ENCODE measurements at places on chromosomes 7 and 10.

DNA sequence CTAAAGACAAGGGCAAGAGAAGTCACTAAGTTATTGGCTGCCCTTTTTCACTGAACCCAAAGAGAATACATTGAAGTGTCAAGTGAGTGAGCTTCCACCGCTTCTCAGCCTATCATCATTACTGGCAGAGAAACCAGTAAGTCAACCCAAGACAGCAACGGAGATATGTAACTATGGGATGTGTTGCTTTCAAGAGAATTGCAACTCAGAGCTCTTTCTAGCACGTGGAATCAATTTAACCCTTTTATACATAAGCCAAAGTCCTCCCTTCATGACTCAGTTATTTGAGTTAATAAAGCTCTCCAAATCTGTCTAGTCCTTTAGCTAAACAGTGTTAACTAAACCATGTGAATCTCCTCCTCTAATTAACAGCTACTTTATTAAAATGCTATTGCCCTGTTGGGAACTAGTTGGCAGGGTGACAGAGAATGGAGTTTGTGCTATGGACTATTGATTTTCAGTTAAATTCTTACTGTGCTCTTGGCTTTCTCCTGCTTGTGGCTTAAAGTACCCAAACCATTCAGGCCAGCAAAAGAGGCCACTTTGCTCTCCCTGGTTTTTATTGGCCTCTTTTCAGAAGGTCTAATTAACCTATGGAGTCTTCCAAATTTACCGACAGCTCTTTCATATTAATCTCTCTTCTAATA lies 287.7 kb downstream of the NRG3 start:
- no peak for DNase-seq

DNA sequence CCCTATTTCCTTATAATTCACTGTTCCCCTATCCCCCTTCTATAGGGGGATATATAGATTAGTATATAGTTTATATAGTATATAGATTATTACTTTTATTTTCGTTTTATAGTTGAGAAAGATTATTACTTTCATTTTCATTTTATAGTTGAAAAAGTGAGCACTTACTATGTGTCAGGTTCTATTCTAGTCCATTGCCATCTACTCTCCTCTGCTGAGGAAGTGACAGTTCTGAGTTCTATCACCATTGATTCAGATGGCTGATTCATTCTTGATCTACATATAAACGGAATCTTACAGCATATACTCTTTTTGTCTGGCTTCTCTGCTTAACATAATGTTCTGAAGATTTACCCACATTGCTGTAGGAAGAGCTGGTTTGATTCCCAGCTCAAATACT lies 20.7 kb upstream of the CAV2 start:
- DNase-seq: no peak

GRCh38 chr7:84044834-84045233 lies 149.8 kb downstream of the SEMA3A start:
- DNase-seq: no peak

DNA sequence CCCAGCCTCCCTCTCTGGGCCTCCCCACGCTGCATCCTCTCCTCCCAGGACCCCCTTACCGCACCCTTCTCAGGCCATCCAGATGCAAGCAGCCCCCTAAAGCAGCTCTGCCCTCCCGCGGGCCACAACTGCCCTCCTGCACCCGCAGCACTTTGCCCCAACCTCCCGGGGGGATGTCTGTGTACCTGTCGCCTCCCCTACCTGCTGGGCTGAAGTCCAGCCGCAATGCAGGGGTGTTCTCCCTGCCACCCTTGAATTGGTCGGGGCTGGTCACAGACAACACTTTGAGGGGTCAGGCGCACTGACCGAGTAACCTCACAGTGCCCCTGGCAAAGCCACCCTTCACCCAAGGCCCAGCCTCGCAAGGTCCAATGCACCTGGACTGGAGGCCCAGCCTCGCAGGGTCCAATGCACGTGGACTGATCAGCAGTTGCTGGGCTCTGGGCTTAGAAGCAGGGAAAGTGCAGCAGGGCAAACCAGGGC lies 8.3 kb upstream of the CALML5 start:
- DNase-seq: no peak

DNA sequence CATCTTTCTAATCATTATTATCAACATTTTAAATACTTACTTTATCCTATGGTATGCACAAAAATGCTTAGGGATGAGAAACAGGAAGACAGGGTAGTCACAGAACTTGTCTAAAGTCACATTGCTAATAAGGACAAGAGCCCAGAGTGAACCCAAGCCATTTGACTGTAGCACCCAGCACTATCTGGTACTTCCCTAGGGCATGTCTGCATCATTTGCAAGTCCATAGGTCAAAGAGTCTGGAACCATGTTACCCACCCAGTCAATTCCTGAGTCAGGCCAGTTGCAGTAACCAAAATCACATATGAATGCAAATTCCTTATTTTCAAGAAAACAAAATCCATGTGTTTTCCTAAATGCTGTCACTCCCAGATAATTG lies 19.1 kb downstream of the ASAH2 start:
- DNase-seq: no peak

GRCh38 chr7:156026603-156027002 lies 214.3 kb upstream of the SHH start:
- DNase-seq: no peak

DNA sequence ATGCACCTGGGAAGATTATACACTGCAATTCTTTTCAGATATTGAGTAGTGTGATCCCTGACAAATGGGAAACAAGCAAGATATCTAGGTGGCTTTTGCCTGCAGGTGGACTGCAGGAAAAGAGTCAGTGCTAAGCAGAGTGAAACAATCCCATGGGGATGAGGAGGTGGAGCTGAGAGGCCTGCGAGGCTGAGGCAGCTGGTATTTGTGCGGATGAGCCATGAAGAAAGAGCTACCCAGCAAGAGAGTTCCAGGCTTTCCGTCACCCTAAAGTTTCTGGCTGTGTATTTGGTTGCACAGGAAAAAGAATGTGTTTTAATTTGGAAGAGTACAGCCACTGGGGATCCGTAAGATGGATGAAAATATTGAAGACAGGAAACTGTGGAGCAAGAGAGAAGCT lies 714.1 kb upstream of the COBL start:
- no peak for DNase-seq

GRCh38 chr7:3561932-3562331 lies 260.9 kb downstream of the SDK1 start:
- DNase-seq: no peak

GRCh38 chr10:101236376-101237080 lies 7.3 kb upstream of the LBX1 start:
- DNase-seq: no peak

DNA sequence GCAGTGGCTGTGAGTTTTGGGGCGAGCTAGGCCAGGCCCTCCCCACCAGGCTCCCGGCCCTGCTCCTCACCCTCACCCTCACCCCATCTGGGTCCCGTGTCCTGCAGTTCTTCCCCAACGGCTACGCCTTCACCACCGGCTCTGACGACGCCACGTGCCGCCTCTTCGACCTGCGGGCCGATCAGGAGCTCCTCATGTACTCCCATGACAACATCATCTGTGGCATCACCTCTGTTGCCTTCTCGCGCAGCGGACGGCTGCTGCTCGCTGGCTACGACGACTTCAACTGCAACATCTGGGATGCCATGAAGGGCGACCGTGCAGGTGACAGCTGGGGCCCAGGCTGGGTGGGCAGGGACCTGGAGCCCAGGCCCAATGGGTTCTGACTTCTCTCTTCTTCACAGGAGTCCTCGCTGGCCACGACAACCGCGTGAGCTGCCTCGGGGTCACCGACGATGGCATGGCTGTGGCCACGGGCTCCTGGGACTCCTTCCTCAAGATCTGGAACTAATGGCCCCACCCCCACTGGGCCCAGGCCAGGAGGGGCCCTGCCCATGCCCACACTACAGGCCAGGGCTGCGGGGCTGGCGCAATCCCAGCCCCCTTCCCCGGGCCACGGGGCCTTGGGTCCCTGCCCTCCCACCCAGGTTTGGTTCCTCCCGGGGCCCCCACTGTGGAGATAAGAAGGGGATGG lies 4.9 kb downstream of the GNB2 start:
- no peak for DNase-seq

DNA sequence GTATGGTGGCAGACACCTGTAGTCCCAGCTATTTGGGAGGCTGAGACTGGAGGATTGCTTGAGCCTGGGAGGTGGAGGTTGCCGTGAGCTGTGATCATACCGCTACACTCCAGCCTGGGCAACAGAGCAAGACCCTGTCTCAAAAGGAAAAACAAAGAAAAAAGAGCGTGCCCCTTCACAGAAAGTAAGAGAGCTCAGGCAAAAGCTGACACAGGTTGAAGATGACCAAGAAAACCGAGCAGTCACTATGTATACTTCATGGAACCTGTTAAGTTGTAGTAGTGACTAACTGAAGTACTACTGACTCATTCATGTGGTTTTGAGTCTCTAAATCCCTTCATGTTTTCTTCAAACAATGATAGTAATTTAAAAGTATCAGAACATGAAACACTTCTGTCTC lies 1.2 kb upstream of the PRRT4 start:
- no peak for DNase-seq

- no peak for DNase-seq
Measured at GRCh38 chr7:2633538-2634266, 1.9 kb downstream of the TTYH3 start.

- DNase-seq: no peak
Measured at GRCh38 chr7:51593628-51594027, 277.0 kb upstream of the COBL start.
